ENCODE measurements at places on chromosomes 3 and 15.

DNA sequence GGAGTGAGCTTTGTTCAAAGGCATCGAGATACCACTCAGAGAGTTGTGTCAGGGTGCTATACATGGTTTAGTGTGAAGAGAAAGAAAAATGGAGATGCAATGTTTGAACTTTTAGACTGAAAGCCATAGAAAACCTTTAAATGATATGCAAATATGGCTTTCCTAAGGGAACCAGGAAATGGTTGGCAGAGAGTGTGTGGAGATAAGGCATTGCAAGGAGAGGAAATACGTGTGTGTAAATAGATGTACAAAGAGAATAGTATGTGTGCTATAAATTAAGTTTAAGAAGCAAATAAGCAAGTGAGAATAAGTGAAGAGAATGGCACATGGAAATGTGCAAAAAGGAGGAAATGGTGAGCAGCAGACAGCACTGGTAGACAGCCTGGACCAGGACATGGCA lies 198.1 kb downstream of the SLC9A9 start:
- no peak for DNase-seq

GRCh38 chr15:71392861-71393283 lies 277.6 kb downstream of the THSD4 start:
- no peak for DNase-seq

DNA sequence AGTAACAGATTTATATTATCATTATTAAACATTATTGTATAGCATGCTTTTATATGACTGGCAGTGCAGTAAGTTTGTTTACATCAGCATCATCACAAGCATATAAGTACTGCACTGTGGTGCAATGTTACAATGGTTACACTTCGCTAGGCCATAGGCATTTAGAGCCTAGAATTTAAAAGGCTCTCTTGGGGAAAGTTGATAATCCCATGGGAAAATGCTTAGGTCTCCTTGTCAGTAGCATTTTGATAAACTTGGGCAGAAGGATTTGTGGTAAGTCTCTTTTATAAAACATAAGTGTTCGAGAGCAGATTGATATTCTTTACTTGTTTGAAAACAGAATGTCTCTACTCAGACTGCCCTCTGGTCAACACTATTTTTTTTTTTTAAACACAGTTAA lies 7.5 kb downstream of the DTWD1 start:
- no peak for DNase-seq

- no peak for DNase-seq
These were observed 21.6 kb upstream of the TIGIT start for GRCh38 chr3:114272271-114272670.

- DNase-seq: no peak
These were observed 211.2 kb upstream of the STRIT1 start for GRCh38 chr3:155504682-155505081.

GRCh38 chr3:25427155-25427554 lies 908 bp upstream of the RARB start:
- DNase-seq: no peak

- no peak for DNase-seq
These were observed 27.6 kb downstream of the XYLB start for GRCh38 chr3:38374221-38374620.

- no peak for DNase-seq
These were observed 29.0 kb downstream of the AMOTL2 start for GRCh38 chr3:134345202-134345601.

GRCh38 chr15:93179072-93179471 lies 90.1 kb upstream of the RGMA start:
- no peak for DNase-seq

GRCh38 chr3:37519236-37519635 lies 342.4 kb upstream of the CTDSPL start:
- no peak for DNase-seq

GRCh38 chr15:26722621-26723160 lies 50.2 kb downstream of the GABRB3 start:
- DNase-seq: no peak

GRCh38 chr15:90598031-90598577 lies 68.4 kb downstream of the CRTC3 start:
- no peak for DNase-seq

Measured in 8988T (cell line).